Activated T-helper 1 cell treated with anti-CD3 and anti-CD28 coated beads, Interleukin-12 subunit alpha, Interleukin-12 subunit beta, Interleukin-2, Interleukin-4 antibody, amounts not matched to agents 30 ng/mL and 10 ng/mL and 1 ng/mL, durations not matched to agents 14 hours and 24 hours and 36 hours (primary cell): ENCODE measurements at places on chromosomes 11 and 22. TPM values are rescaled to one million over a fixed set of nuclear protein-coding genes. Genes with fewer than 3 reads are reported as not detected.
A peak's percentile ranks its signal among the peaks of the same experiment; 100 is the strongest.

- no peaks in the 10 kb centered on the region for H3K36me3 ChIP-seq
- DNase-seq: no peak
- peaks cover 13% of the 10 kb centered on the region for H3K27me3 ChIP-seq
- no peak overlapping the region for H3K27ac ChIP-seq
- peaks cover 4% of the 10 kb centered on the region for H3K4me1 ChIP-seq
- no peak overlapping the region for H3K4me3 ChIP-seq
Measured at GRCh38 chr22:50140615-50141014, 29.9 kb upstream of the PANX2 start.

- H3K27me3 ChIP-seq: peaks cover 8% of the 10 kb centered on the region
- no peaks in the 10 kb centered on the region for H3K4me1 ChIP-seq
- H3K4me3 ChIP-seq: no peak overlapping the region
- no peak for DNase-seq
- H3K27ac ChIP-seq: no peak overlapping the region
Measured at GRCh38 chr11:94793002-94793401, 24.8 kb downstream of the AMOTL1 start.

DNA sequence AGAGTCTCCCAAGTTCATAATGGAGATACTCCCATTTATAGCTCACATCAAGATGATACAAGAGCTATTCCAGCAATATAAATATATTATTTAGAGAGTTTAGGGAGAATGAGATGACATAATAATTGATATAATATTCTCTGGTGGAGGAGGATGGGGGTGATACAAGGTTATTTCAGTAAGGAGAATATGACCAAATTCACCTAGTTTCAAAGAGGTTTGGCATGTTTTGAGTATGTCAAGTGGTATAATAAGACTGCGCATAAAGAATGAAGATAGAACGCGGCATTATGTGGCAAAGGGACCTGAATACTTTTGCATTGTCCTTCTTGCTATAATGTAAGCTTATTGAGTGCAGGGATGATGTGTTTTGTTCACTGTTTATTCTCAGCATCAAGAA, 1283.5 kb downstream of the LRRC4C start:
- no peaks in the 10 kb centered on the region for H3K27me3 ChIP-seq
- no peaks in the 10 kb centered on the region for H3K4me1 ChIP-seq
- H3K4me3 ChIP-seq: no peak overlapping the region
- no peaks in the 10 kb centered on the region for H3K36me3 ChIP-seq

Gene SLC35E4
- 8.2 and 8.3 TPM in 2 replicates for total RNA-seq

Gene PATE4
- total RNA-seq: not detected in 2 replicates

DNA sequence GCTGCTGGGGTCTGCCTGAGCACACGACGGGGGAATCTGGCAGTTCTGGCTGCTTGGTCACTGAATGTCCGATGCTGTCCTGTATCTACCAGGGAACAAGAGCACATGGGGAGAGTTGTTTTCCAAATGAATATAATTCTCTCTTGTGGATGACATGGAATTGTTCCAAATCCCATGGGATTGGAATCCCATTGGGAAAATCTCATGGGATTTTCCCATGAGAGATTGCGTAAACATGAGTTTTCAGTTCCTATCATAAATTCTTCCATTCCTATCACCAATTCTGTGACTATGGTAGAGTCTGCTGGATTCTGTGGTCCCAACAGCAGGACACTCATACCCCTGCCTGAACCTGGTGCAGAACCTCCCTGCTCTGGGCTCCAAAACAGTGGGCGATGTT, 35.6 kb upstream of the IGLL5 start:
- no peaks in the 10 kb centered on the region for H3K4me1 ChIP-seq
- peaks cover 26% of the 10 kb centered on the region for H3K27me3 ChIP-seq
- H3K36me3 ChIP-seq: no peaks in the 10 kb centered on the region
- DNase-seq: no peak
- no peak overlapping the region for H3K4me3 ChIP-seq
- no peak overlapping the region for H3K27ac ChIP-seq

GRCh38 chr11:12239804-12240371, 129.5 kb downstream of the MICAL2 start:
- no peak overlapping the region for H3K4me3 ChIP-seq
- H3K27ac ChIP-seq: no peak overlapping the region
- DNase-seq: no peak
- H3K27me3 ChIP-seq: no peaks in the 10 kb centered on the region
- peaks cover 57% of the 10 kb centered on the region for H3K4me1 ChIP-seq

DNA sequence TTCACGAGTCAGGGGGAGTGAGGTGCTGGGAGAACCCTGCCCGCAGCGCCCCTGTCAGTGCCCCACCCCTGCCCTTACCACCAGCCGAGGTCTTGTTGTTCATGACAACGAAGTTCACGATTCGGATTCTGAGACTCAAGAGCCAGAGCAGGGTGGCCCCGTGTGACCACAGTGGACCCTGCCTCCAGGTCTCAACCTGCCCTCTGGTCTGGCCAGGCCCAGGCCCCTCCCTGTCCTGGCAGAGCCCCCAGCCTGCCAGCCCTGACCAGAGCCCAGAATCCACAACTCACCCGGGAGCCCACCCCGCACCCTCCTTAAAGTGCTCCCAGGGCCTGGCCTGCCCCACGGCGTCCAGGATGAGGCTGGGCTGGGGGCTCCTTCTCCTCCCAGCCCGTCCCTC, 9.9 kb downstream of the ANO9 start:
- no peak overlapping the region for H3K27ac ChIP-seq
- no peak for DNase-seq
- H3K27me3 ChIP-seq: no peaks in the 10 kb centered on the region
- H3K4me1 ChIP-seq: no peaks in the 10 kb centered on the region

Gene CNTF
- total RNA-seq: 4.1 and 4.3 TPM in 2 replicates

DNA sequence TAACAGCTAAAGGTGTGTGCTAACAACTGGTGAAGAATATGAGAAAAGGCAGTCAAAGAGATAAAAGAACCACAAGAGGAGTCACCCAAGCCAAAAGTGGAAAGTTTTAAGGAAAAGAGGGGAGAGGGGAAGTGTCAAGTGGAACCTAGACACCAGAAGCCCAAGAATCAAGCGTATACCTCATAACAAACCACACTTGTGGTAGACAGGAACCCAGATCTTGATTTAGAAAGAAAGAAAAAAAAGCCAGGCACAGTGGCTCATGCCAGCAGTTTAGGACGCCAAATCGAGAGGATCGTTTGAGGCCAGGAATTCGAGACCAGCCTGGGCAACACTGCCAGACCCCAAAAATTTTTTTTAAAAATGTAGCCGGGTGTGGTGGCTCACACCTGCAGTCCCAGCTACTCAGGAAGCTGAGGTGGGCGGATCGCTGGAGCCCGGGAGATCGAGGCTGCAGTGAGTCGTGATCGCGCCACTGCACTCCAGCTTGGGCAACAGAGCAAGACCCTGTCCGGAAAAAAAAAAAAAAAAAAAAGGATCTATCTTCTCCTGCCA, 877 bp downstream of the SLC25A17 start:
- peaks cover 33% of the 10 kb centered on the region for H3K4me1 ChIP-seq
- no peaks in the 10 kb centered on the region for H3K27me3 ChIP-seq
- peak overlapping the region; percentile 87 for H3K4me3 ChIP-seq
- H3K27ac ChIP-seq: peak overlapping the region; percentile 93
- H3K36me3 ChIP-seq: peaks cover 22% of the 10 kb centered on the region

Gene RAB36
- total RNA-seq: 0.08 TPM in 1 of 2 replicates, not detected in the other

Gene SIPA1
- total RNA-seq: 117 and 130 TPM in 2 replicates

Gene ART5
- not detected in 2 replicates for total RNA-seq

Gene POGLUT3
- 8.5 TPM in 2 replicates for total RNA-seq

- no peaks in the 10 kb centered on the region for H3K4me1 ChIP-seq
- no peak overlapping the region for H3K27ac ChIP-seq
- peaks cover under 1% of the 10 kb centered on the region for H3K27me3 ChIP-seq
- no peak overlapping the region for H3K4me3 ChIP-seq
Measured at GRCh38 chr11:28690746-28691145, 582.6 kb downstream of the METTL15 start.

GRCh38 chr22:36067235-36067558, 38.6 kb upstream of the RBFOX2 start:
- no peak for DNase-seq
- H3K4me1 ChIP-seq: peaks cover 11% of the 10 kb centered on the region
- no peak overlapping the region for H3K27ac ChIP-seq
- no peak overlapping the region for H3K4me3 ChIP-seq
- no peaks in the 10 kb centered on the region for H3K36me3 ChIP-seq
- peaks cover 21% of the 10 kb centered on the region for H3K27me3 ChIP-seq

DNA sequence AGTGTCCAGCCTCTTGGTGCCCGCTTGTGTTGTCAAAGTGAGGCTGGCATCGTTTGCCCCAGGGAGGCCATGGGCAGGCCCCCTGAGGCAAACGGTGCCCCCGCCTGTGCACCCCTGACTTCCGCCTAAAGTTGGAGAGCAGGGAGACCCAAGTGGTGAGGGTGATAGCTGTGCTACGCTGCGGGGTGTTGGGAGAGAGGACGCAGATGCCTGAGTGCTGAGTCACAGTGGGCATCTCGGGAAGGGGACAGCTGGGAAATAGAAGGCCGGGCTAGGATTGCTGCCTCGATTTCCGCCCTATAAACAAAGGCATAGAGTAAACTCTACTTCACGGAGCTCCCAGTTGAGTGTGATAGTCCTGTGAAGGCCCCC, 5.8 kb downstream of the GRIK4 start:
- no peak overlapping the region for H3K27ac ChIP-seq
- no peaks in the 10 kb centered on the region for H3K4me1 ChIP-seq
- peaks cover 36% of the 10 kb centered on the region for H3K27me3 ChIP-seq
- no peaks in the 10 kb centered on the region for H3K36me3 ChIP-seq
- no peak for DNase-seq
- H3K4me3 ChIP-seq: no peak overlapping the region

Gene OR52N2
- total RNA-seq: not detected in 2 replicates

- H3K27me3 ChIP-seq: peaks cover 9% of the 10 kb centered on the region
- H3K36me3 ChIP-seq: no peaks in the 10 kb centered on the region
- no peaks in the 10 kb centered on the region for H3K4me1 ChIP-seq
- H3K27ac ChIP-seq: no peak overlapping the region
- no peak for DNase-seq
- H3K4me3 ChIP-seq: no peak overlapping the region
Measured at GRCh38 chr11:58003591-58003990, 20.1 kb upstream of the OR9Q1 start.

Gene BACE1-AS
- 4.8 and 5.7 TPM in 2 replicates for total RNA-seq
